ENCODE measurements at places on chromosomes 2 and 18.

- DNase-seq = peak; percentile 61
Observed at GRCh38 chr18:3525870-3526420, 76.0 kb downstream of the TGIF1 start.

DNA sequence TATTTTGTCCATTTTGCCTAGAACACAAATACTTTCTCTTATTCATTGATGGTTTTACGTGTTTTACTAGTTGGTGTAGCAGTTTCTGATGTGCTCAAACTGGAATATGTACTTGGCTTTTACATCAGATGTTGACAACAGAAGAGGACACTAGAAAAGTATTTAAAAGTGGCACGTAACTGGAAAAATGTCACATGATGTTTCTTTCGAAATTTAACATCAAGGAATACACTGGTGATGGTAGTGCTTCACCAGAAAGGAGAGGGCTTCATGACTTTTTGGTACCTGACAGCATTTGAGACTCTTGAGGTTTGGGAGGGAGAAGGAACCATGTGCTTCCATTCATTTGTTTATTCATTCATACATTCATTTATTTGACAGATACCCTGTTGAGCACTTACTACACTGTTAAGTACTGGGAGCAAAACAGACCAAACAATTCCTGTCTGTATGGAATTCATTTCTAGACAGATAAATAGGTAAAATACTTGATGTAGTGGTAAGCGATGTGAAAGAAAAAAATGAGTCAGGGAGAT lies 1.5 kb downstream of the GIGYF2 start:
- no peak for DNase-seq

DNA sequence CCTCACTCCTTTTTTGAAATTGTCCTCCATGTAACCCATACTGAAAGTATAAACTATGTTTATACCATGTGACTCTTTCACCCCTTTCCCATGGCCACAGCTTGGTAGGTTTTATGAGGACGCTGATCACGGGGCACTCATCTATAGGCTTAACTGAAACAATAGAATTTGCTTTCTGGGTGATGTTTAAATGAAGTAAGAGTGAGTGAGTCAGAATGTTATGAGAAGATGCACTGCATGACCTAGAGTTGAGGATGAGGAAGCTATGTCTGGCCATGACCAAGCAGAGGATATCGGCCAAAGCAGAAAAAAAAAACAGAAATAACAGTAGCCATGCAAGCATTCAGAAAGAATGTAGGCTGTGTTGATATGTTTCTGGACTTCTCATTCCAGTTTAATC lies 34.9 kb downstream of the SCN1A start:
- no peak for DNase-seq

GRCh38 chr2:67055387-67056304 lies 341.5 kb upstream of the ETAA1 start:
- no peak for DNase-seq

DNA sequence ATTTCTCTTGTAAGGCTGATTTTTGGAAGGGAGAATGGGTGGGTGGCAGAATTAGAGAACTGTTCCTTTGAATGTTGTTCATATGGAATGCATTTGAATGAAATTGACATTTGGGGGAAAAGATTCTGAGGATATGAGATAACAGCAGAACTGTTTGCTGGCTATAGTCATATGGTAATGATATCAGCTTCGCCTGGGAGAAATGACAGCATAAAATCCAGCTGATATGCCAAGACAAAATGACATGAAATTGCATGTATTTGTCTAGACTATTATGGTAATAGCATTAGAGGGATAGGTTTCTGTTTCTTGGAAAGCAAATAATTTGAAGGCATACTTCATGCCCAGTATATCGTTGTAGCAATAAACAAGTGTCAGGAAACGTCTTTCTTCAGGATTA lies 150.8 kb upstream of the SPATS2L start:
- no peak for DNase-seq

DNA sequence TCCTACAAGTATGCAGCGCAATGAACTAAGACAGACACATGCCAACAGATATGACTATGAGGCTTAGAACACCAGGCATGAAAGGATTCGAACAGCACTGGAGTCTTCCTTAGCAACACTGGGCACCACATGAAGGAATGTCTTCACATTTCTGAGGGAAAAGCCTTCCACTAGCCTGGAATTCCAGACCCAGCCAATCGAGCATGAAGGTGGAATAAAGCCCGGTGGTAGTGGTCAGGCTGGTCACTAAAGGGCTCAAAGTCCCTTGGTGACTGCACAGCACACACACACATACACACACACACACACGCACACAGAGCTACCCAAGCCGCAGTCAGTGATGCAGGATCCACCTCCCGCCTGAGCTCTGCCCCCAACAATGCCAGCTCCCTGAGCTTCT lies 19.7 kb upstream of the SFXN5 start:
- no peak for DNase-seq

DNA sequence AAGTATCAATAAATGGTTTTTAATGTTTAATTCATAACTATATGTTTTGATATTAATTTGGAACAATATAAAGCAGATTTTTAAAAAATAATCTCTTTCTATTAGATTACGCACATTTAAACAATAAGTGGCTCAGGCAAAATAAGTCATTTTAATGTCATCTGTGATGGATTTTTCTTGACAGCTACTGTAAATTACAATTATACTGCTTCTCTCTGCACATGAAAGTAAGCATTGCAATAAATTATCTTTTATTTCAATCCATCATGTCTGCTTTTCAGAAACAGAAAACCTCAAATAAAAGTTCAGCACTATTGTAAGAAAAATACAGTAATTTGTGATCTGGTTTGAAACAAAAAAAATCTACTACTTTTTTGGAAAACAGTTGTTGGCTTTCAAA lies 11.1 kb upstream of the DLX1 start:
- no peak for DNase-seq

DNA sequence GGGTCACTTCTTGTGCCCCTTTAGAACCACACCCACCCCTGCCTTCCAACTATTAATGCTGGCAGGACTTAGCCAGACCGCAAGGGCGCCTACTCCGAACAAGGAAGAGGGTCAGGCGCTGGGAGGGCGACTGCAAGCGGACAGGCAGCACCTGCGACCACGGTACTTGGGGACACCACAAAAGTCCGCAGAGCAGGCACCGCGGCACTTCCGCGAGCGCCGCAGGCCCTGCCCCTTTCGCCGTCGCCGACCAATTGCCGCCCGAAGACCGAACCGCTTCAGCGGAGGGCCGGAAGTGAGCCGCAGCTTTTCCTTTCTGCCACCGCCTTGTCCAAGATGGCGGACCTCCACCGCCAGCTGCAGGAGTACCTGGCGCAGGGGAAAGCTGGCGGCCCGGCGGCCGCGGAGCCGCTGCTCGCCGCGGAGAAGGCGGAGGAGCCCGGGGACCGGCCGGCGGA lies at the start of gene SFT2D3:
TSS of gene SFT2D3 (plus strand) at position 305 of the 458 bp plus-strand sequence. CDS start at position 337, 32 bp downstream.
- DNase-seq = peak; percentile 85

GRCh38 chr2:223846515-223846914 lies 9.1 kb upstream of the AP1S3 start:
- DNase-seq = no peak

DNA sequence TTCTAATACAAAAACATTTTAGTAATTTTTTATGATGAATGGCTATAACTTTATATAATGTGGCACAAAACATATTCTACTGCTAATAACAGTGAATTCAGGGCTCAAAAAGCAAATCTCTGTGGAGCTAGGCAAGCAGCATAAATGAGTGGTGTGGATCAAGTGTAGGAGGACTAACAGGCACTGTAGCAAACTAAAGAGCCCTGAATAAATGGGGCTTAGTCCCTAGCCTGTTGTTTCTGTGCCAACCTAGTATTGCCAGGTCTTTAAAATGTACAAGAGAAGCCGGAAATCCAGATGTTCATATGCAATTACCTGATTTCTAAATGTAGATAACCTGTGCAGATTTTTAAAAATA lies 18.5 kb downstream of the REL start:
- no peak for DNase-seq

- DNase-seq = no peak
Observed at GRCh38 chr2:106314444-106314843, 120.3 kb upstream of the UXS1 start.

DNA sequence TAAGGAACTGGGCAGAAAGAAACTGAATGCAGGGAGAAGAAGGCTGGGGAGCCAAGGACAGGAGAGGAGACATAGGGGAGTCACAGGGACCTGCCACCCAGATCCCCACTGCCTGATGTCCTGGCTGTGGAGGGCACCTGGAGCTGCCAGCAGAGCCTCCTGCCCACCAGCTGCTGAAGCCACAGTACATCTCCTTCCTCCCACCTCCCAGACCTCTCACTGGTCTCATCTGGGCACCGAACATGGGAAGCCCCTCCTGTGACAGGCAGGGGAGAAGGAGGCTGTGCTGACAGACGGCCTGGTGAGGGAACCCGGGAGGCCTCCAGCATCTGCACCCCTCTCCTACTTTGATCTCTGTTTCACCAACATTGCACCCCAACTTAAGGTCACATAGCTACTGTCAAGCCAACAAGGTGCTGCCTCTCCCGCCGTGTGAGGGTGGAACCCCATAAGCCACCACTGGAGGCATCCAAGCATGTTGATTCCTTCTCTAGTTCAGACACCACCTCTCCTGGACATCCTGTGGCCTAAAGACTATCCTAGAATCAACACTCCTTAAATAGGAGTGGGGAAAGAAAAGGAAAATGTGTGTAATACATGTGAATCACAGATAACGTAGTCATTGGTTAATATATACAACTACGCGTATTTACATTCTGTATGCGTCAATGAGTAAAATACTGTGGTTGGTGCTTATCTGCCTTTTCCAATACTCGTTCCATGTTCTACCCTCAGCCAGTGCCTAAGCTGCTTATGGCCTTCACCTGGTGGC lies 3.5 kb upstream of the RNPEPL1 start:
- no peak for DNase-seq
